A549 treated with GW870086 at 1 μM for 4 hours (cell line): ENCODE measurements at places on chromosomes 4 and X. TPM values are rescaled to one million over a fixed set of nuclear protein-coding genes. Genes with fewer than 3 reads are reported as not detected.

CXorf51A gene
- total RNA-seq, result not detected in 5 replicates

SOD3 gene
- not detected in 5 replicates for total RNA-seq

MAML3 gene
- 9.4 to 11.1 TPM (median 10.7 TPM) in 5 replicates for total RNA-seq

SLC7A11 gene
- total RNA-seq, result 17.3 to 28.3 TPM (median 22.9 TPM) in 5 replicates
